ENCODE measurements at places on chromosomes 3 and 15.
A peak's percentile ranks its signal among the peaks of the same experiment; 100 is the strongest.

- DNase-seq: peak; percentile 54
These were observed at the start of gene UCN2 for GRCh38 chr3:48563382-48563918. UCN2 (minus strand) TSS chr3:48563781; CDS start chr3:48563124, 657 bp downstream.

- no peak for DNase-seq
These were observed 4.0 kb downstream of the GCSAM start for GRCh38 chr3:112128843-112129727.

- no peak for DNase-seq
These were observed 65.4 kb downstream of the DHX30 start for GRCh38 chr3:47868306-47868705.

DNA sequence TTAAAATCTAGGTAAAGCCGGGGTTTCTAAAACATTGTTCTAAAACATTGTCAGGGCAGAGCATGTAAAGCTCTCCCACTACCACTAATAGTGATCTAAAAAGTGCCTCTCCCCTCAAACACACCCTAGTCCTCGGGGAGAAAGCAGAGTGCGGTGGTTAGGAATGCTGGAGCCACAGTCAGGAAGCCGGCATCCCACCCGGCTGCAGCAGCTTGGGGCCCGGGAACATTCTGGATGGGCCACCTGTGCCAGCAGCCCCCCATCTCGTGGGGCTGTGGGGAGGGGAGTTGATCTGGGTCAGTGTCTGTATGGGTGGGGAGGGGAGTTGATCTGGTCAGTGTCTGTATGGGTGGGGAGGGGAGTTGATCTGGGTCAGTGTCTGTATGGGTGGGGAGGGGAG lies 176.9 kb downstream of the APBA2 start:
- no peak for DNase-seq

DNA sequence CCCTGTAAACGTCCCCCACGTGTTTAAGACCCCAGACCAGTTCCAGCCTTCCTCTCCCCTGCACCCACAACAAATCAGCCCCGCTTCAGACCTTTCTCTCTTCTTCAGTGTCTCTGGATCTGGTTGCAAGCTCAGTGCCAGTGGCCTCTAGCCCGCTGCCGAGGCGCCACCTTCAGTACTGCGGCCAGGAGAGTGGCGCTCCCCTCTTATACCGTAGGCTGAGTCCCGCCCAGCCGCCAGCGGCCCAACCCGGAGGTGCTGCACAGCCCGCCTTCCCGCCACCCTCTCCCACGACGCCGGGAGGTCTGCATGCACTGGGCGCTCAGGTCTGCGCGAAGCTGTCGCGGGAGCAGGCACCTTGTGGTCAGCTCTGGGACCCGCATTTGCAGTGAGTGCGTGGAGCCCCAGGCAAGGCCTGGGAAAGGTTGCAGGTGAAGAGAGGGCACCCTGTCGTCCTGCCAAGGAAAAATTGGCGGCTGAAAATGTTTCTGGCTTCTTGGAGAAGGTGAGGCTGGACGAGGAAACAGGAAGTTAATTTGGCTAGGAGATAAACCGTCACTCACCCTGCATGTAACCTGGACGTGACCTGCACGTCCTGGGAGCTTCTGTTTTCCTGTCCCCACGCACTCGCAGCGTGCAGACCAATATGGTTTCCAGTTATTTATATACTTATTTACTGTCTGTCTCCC lies at the start of gene C2CD4B:
TSS of gene C2CD4B (minus strand) at position 182 of the 689 bp plus-strand sequence. CDS start 301 bp downstream, outside the sequence.
- DNase-seq: peak; percentile 14

- DNase-seq: peak; percentile 81
These were observed 22.4 kb downstream of the IGDCC3 start for GRCh38 chr15:65355173-65355987.

GRCh38 chr15:50930792-50931191 lies 22.3 kb downstream of the AP4E1 start:
- no peak for DNase-seq

GRCh38 chr15:92638709-92639365 lies 16.7 kb downstream of the FAM174B start:
- peak; percentile 6 for DNase-seq

DNA sequence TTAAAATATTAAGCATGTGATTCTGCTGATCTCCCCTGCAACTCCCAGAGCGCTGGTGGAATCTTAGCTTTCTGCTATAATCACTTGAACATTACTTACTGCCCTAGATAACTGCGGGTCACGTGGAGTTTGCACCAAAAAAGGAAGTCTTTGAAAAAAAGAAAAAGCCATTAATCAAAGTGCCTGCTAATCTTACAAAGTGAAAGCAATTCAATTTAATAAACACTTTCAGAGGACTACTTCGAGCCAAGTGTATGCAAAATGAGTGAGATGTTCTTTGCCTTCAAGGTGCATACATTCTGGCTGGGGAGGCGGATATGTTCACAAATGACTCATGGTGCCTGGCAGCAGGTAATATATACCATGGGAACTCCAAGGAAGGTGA lies 109.9 kb upstream of the GAP43 start:
- peak; percentile 21 for DNase-seq

GRCh38 chr3:186316666-186317260 lies 45.3 kb downstream of the DGKG start:
- DNase-seq: no peak

GRCh38 chr15:99365242-99365641 lies 114.0 kb downstream of the LRRC28 start:
- DNase-seq: no peak

GRCh38 chr3:181610973-181611265 lies 100.8 kb upstream of the SOX2 start:
- no peak for DNase-seq

- no peak for DNase-seq
These were observed 37.0 kb downstream of the PPARG start for GRCh38 chr3:12325586-12326515.

DNA sequence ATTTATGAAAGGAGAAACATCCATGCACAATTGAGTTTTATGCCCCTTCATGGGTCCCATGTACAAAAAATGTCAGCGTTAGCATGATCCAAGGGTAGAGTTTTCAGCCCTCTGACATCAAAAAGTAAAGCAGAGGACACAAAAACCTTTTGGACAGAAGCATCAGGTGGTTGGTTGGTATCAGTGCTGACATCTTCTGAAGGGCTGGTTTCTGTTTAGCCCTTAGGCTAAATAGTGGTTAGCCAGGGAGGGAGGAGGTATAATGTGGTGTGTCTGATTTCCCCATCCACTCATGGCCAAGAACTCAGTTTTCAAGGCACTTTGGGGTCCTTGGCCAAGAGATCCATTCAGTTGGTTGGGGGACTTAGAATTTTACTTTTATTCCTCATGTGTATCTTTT lies 16.5 kb downstream of the CCDC66 start:
- DNase-seq: no peak

DNA sequence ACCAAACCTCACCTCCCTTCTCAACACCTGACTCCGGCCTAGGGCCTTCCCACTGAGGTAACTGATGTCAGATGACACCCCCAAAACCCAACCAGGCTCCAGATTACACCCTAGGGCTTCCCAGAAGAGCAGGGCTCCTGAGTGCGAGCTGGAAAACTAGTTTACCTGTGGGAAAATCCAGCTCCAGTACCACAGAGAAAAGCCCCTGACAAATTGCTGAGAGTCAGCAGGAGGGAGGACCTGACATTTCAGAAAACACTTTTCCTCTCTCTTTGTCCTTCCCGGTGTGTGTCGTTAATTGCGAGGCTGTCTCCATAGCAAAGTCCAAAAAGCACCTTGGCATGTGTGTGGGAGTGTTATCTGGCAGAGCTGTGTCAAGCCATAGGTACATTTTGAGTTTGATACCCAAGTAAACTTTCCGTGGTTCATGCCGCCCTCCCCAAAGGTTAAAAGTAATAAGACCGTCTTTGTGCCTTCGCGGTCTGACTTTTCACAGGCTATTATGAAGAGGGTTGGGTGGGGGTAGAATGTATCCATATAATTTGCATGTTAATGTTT lies 79.8 kb upstream of the FNDC3B start:
- no peak for DNase-seq

GRCh38 chr15:86155551-86155950 lies 75.9 kb downstream of the AGBL1 start:
- DNase-seq: no peak

- no peak for DNase-seq
These were observed 85.1 kb downstream of the DNAJB8 start for GRCh38 chr3:128381609-128382008.

DNA sequence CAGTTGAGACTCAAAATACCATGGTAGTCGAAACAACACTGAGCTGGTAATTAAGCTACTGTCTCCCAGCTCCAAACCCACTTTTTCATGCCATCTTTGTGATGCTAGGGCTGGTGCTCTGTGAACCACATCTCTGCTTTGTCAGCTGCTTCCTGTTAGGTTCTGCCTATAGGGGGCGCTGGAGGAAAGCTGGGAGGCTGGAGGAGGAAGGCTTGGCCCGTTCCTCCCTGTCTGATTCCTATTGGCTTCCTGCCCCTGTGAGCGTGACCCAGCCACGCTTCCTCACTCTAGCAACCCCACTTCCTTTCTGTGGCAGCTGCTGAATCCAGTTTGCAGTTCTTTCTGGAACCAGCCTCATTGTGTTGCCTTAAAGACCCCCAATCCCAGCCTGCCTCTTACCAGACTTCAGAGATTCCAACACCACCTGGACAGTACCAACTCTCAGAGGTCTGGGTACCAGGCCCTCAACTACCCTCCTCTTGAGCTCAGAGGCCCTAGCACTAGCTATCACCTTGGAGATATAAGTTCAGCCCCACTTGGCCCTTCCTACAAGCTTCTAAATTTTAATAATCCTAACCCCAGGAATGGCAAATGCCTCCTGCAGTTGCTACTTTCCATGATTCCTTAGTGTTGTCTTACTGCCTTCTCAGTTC lies 120.9 kb downstream of the ERC2 start:
- DNase-seq: peak; percentile 75

- no peak for DNase-seq
These were observed 312.6 kb downstream of the AGBL1 start for GRCh38 chr15:86392296-86392695.

- peak; percentile 34 for DNase-seq
These were observed 19.4 kb downstream of the SLC6A11 start for GRCh38 chr3:10835406-10835805.

GRCh38 chr15:63321462-63321861 lies 44.1 kb downstream of the APH1B start:
- no peak for DNase-seq

- no peak for DNase-seq
These were observed 191.4 kb upstream of the EIF1B start for GRCh38 chr3:40118091-40118490.

DNA sequence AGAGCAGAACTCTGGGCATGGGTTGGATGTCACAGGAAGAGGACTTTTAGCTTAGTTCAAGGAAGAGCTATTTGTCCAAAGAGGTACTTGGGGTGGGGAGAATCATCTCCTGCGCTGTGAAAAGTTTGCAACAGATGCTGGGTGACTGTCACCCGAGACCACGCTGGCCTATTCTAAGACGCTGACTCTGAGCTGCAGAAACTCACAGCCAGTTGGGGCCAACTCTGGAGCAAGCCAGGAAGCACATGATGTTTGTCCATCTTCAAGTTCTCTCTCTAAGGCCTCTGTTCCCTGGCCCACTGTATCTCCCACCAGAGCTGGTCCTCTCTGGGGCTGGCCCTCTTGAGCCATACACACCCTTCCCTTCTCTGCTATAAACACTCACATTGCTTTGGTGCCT lies 17.9 kb upstream of the CDCP1 start:
- no peak for DNase-seq

GRCh38 chr15:91864664-91865063 lies 11.2 kb downstream of the SLCO3A1 start:
- DNase-seq: no peak

DNA sequence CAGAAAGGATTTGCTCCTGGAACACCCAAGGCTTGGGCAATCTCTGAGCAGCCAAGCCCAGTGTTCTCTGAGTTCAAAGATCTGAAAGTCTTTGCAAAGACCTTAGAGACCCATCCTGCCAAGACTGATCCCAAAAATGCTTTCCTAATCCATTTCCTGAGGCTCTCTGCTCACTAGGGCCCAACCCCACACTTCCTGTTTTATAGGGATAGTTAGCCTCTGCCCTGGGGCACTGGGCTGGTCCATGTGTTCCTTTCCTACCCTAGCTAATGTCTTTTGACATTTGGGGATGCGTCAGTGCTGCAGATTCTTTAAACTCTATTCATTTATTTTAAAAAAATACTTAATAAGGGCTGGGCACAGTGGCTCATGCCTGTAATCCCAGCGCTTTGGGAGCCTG lies 372.7 kb downstream of the ROBO2 start:
- no peak for DNase-seq

DNA sequence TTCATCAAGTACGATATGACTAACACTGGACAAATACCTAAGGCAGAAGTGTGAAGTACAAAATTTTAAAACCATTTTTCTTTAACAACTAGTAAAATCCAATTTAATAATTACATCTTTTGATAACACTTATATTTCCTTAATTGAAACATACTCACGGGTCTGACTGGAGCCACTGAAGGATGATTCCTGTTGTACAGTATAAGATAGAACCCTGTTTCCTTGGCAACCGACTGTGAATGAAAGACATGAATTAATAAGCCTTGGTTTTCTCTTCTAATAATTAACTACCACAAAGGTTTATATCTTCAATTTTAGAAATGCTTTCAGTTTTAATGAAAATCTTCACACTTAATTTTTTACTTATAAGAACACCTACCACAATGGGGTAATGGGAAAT lies 19.4 kb downstream of the DHX36 start:
- DNase-seq: no peak

DNA sequence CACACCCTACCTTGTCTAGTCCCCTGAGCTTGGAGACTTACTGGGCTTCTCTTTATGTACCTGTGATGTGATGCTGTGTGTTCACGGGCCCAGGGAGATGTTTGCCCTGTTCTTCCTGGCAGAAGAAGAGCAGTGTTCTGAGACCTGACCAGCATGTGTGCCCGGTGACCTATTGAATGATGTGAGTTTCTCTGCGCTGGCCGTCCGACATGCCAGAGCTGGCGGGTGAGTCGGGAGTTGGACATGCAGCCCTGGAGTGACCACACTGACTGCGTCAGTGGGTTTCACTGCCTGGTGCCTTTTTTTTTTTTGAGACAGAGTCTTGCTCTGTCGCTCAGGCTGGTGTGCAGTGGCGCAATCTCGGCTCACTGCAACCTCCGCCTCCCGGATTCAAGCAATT lies 42.3 kb downstream of the CGNL1 start:
- no peak for DNase-seq

DNA sequence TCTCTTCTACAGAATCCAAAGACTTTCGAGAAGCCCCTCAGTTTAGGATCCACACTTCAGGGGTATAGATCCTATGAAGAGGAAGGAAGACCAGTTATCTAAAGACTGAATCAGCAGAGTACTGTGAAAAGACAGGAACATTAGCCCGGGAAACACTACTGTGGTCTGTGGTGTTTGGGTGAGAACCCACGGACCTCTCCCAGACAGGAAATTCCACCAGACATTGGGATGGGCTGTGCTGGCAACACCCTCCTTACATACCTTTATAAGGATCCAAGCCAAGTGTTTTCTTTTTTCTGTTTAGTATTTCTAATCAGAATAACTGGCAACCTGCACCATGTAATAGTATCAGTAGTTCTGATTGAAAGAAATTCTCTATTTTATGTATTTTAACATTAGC lies 14.1 kb downstream of the TMEM207 start:
- DNase-seq: no peak

DNA sequence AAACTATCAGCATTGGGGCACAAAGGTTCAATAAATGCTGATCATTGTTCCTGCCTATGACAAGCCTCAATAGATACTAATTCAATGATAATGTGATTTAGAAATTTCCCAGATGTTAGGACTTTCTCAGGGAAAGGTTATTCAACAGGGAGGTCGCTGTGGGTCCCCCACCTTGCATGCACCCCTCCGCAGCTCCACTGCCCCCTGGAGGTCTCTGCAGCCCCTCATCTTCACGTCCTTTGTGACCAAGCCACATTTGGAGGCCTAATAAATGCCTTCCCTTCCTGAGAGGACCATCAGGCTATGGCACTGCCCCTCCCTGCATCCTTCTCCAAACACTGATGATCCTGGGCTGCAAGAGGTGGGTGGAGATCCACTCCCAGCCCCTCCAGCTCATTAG lies 50.2 kb downstream of the NOX5 start:
- DNase-seq: no peak

Data from WERI-Rb-1 (cell line).